ENCODE measurements at places on chromosomes 3 and 15.

GRCh38 chr15:76159282-76159681 lies 99.5 kb downstream of the TMEM266 start:
- no peak for DNase-seq

GRCh38 chr3:197599089-197599765 lies 43.5 kb upstream of the BDH1 start:
- DNase-seq, result no peak

DNA sequence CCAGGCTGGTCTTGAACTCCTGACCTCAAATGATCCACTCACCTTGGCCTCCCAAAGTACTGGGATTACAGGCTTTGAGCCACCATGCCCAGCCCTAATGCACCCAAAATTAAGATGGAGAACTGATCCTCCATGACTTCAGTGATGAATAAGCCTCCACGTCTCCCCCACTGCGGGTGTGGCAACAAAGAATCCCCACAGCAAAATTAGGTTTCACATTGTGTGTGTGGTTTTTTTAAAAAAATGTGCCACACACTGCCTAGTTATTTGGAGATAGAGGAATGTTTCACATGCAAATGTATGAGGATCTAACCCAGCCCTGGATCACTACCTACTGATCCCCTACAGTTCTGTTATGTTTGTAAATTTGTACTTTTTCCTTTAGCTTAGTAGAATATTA lies 17.3 kb downstream of the HDAC11 start:
- no peak for DNase-seq

DNA sequence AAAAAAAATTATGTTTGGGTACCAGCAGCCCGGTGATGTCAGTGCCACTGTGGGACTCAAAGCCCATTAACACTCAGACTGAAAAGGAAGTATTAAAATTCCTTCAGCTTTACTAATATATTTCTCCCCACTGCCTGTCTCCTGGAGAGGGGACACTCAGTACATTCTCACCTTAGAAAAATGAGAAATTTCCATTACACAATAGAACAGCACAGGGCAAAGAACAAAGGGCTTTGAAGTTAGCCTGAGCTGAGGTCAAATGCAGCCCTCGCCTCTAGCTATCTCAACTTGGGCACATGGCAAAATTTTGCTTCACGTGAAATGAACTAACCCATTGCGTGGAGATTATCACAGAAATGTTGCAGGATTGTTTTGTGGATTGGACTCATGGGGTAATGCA lies 80.8 kb downstream of the RARB start:
- DNase-seq, result no peak

DNA sequence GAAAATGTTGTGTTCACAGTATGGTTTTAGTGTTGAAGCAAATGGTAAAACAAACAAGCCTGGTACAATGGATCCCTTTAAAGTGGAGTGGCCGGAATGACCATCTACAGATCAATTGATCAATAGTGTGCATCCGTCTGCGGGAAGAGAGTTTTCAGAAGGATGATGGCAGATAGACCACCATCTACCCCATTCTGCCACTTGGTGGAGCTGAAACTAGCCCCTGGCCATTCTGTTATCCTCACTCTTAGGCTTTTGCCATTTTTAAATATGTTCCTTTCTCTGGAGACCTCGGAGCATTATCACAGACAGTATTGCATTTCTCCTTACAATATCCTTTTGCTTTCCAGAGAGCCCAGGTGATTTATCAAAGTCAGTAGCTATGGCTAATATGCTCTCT lies 258.9 kb upstream of the CFAP20DC start:
- DNase-seq, result no peak

All from AML-193 (cell line).